ENCODE measurements at places on chromosomes 3 and 15.

DNA sequence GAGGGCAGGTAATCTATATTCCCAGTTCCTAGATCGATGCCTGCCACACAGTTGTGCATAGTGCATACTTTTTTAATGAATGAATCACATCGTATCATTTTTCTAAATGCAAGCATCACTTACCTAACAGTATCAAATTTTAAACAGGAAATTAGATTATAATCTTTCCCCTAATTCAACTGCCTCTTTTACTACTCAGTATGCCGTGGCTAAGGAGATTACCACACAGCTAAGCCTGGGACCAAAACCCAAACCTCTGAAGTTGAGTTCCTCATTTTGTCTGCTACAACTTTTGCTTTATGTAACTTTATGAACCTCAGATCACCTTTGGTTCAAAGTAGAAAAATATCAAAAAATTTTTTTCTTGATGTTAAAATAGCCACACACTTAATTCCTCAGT lies 53.2 kb upstream of the FNDC3B start:
- DNase-seq, result no peak

- DNase-seq, result no peak
Observed at GRCh38 chr3:158718490-158719170, 13.6 kb downstream of the RARRES1 start.

DNA sequence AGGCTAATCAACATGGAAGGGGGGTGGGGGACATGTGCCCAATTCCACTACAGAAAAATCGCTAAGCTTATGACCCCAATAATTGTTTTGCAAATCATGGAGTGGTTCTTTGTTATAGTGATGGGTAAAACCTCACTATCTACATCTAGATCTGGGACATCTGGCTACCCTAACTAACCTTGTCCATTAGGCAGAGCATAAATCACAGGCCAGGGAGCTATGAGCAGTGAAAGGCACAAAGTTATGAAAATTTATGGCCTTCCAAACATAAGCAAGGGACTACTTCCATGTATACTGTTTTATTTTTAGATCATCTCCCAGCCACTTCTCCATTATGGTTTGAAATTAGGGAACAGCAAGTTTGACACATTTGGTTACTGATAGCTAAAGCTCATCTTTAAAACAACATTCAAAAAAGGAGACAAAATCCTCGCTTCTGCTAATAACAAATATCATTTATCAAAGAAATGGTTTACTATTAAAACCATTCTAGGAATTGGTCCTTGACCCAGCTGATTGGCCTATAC lies 78.3 kb downstream of the RSL24D1 start:
- DNase-seq, result no peak

DNA sequence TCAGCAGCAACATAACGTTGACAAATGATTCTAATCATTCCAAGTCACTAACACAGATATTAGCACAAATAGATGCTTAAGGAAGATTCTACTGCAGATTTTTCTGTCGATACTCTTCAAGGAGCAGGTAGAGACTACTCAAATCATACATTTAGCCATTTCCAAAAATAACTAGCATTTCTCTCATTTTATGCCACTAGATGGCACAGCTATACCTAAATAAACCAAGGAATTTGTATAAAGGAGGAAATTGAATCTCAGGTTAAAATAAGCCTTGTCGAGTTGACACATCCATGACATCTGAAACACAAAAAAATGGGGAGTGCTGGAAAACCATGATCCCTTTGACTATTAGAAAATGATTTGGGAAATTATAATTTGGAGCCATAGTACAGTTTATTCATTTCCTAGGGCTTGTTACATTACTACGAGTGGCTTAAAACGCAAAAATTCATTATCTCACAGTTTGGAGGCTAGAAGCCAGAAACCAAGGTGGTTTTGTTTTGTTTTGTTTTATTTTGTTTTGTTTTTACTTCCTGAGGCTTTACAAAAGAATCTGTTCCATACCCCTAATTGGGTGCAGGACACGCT lies 59.5 kb upstream of the STRIT1 start:
- peak; percentile 4 for DNase-seq

GRCh38 chr15:98321896-98322295 lies 326.4 kb upstream of the IGF1R start:
- DNase-seq, result no peak

Data from GM19239 (cell line).